ENCODE measurements at places on chromosomes 6 and 20. TPM values are rescaled to one million over a fixed set of nuclear protein-coding genes. Genes with fewer than 3 reads are reported as not detected.

PFDN6 gene
- total RNA-seq: 72.0 TPM

NHLRC1 gene
- 0.32 TPM for total RNA-seq

ARMC12 gene
- 0.45 TPM for total RNA-seq

IRAK1BP1 gene
- 2.1 TPM for total RNA-seq

GRCh38 chr20:24470746-24471582 is 1.5 kb downstream of the SYNDIG1 start:
- no peak for DNase-seq

DNA sequence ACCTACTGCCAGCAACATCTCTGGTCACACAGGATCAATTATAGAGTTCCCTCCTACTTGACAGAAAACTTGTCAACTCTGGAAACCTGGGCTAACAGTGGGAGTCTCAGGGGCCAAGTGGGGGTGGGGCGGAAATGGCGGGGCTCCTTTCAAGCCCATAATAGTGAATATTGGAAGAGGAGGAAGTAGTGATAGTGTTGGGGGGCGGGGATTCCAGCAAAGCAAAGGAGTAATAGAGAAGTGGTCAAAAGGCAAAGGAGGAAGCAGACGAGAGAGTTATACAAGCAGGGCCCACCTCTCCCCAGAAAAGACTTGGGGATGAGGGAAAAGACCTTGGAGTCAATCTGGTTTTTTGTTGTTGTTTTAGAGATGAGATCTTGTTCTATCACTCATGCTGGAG is 2.1 kb downstream of the DEF6 start:
- DNase-seq: peak; percentile 67

DNA sequence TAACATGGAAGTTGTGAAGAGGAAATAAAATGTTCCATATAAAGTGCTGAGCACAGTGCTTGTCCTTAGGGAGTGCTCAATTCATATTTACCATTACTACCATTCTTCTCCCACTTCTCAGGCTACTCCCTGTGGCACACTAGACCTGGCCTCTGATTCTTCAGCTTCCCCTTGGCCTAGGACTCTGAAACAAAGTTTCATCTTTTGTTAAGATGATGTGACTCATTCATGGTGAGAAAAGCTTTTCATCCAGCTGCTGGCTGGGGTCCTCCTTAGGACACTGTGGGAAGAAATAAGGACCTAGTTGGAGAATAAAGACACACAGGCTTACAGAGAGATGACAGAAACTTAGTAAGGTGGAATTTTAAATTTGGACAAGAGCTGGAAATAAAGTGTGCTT is 314.8 kb downstream of the CDC5L start:
- no peak for DNase-seq

- DNase-seq: no peak
These were observed 101.4 kb downstream of the LRRC1 start for GRCh38 chr6:53896196-53896595.

- no peak for DNase-seq
These were observed 293.1 kb downstream of the CDH4 start for GRCh38 chr20:61544910-61545889.

DNA sequence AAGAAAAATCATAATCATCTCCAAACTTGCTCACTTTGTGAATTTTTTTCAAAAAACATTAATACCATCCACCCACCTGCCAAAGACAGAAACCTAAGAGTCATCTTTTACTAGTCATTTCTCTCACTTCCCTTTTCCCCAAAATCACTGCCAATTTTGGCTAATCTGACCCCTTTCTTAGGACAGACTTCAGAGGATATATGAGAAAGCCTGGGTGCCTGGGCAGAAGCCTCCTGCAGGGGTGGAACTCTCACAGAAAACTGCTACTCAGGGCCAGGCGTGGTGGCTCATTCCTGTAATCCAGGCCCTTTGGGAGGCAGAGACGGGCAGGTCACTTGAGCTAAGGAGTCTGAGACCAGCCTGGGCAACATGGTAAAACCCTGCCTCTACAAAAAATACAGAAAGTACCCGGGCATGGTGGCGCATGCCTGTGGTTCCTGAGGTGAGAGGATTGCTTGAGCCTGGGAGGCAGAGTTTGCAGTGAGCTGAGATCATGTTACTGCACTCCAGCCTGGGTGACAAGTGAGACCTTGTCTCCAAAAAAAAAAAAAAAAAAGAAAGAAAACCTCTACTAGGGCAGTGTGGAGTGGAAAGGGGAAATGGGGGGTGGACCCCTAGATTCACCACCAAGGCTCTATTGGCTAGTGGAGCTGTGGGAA is 3.8 kb downstream of the DEK start:
- DNase-seq: peak; percentile 38

GRCh38 chr6:6600875-6601274 is 12.4 kb downstream of the LY86 start:
- no peak for DNase-seq

DNA sequence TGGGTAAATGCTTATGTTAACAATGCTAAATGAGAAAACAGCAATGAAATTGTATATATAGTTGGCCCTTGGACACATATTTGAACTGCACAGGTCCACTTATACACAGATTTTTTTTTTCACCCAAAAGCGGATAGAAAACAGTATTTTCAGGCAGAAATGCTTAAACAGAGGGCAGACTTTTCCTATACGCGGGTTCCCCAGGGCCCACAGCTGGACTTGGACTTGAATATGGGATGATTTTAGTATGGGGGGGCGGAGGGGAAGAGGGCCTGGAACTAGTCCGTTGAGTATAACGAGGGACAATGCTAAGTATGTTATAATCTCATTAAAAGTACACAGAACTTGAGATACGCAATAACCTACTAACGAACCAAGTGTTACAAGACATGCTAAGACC is 1.1 kb upstream of the PRSS35 start:
- DNase-seq: no peak

DNA sequence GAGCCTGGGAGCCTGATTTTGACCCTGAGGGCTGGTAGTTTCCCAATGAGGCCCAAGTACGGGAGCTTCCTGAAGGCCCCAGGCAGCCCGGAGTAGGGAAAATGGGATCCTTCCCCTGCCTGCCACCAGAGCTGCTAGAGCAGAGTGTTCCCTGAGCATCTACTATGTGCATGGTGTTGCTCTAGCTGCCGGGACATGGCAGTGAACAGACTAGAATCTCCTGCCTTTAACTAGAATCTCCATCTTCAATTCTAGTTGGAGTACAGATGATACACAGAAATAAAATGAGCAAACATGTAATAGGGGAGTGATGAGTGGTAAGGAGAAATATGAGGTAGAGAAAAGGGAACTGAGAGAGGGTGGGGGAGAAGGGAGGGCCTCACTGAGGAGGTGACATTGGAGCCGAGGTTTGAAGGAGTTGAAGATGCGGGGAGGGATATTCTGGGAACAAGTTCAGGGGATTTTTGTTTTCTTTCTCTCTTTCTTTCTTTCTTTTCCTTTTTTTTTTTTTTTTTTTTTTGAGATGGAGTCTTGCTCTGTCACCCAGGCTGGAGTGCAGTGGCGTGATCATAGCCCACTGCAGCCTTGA is 18.5 kb downstream of the VSTM2L start:
- DNase-seq: no peak

DNA sequence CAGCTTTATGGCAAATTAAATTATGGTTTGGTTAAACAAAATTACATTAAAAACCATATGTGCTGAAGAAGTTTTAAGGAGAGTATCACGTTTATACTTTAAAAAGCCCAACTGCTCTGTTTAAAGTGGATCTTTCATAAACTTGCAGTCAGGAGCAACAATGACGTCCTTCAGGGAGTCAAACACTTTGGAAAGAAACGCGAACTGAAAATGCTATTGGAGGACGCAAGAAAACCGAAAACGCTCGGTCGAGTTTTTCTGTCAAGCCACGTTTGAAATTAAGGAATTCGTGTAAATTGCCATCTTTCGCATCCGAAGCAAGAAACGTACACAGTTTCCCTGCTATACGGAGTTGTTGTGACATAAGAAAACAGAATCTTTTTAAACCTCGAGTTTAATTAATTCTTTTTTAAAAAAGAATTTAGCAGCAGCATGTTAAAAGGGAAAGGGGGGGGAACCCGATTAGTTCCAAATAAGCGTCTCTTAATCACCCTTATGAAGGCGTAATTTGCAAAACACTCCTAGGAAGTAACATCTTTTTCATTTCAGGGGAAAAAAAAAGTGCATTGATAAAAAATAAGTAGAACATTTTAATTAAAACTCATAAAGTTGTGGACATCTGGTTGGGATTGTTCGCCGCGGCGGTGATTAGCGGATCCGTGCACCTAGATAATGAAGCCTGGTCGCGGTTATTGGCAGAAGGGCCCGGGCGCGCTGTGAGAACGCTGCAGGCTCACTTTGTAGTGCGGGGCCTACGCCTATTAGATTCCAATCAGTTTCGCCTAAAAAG is 295.4 kb downstream of the TFAP2C start:
- no peak for DNase-seq

Measured in activated CD8-positive, alpha-beta T cell treated with anti-CD3 and anti-CD28 coated beads, Interleukin-2, amount 10 ng/mL, durations not matched to agents 7 days and 5 days (primary cell).